Epithelial cell of prostate (primary cell): ENCODE measurements at places on chromosomes 2 and 18.

GRCh38 chr2:189587780-189588179 is 7.2 kb upstream of the SLC40A1 start:
- DNase-seq, result no peak

DNA sequence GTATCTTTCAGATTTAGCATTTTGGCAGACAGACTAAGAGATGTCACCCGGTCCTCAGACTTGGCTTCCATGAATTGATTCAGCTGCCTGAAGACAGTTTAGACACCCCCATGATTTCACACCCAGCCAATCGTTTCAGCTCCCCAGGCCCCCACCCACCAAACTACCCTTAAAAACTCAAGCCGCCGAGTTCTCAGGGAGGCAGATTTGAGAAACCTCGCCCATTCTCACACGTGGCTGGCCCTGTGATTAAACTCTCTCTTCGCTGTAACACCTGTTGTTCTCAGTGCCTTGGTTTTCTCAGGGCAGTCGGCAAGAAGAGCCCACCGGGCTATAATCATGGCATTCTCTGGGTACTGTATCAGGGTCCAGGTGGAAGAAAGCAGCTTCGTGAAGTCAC is 35.2 kb downstream of the UXS1 start:
- DNase-seq, result no peak

DNA sequence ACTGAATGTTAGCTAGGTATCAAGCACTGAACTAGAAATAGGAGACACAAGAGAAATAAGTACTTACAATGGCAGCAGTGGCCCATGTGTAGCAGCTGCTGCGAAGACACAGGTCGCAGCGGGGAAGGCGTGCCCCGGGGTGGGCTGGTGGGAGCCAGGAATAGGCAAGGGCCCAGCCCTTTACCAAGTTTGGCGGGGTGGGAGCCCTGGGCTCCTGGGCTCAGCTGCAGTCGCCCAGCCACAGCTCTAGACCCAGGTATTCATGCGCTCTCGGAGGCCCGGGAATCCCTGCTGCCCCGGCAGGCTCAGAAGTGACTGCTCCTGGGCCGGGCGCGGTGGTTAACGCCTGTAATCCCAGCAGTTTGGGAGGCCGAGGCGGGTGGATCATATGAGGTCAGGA is 1287.3 kb downstream of the CNTNAP5 start:
- DNase-seq, result no peak

DNA sequence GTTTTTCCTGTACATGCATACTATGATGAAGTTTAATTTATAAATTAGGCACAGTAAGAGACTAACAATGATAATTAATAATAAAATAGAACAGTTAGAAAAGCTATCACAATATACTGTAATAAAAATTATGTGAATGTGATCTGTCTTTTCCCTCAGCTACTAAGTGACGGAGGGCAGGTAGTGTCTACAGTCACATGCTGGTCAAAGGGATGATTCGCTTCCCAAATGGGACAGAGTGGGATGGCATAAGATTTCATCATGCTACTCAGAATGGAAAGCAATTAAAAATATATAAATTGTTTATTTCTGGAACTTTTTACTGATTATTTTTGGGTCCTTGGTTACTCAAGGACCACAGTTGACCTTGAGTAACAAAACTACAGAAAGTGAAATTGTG is 71.5 kb downstream of the DAW1 start:
- no peak for DNase-seq

DNA sequence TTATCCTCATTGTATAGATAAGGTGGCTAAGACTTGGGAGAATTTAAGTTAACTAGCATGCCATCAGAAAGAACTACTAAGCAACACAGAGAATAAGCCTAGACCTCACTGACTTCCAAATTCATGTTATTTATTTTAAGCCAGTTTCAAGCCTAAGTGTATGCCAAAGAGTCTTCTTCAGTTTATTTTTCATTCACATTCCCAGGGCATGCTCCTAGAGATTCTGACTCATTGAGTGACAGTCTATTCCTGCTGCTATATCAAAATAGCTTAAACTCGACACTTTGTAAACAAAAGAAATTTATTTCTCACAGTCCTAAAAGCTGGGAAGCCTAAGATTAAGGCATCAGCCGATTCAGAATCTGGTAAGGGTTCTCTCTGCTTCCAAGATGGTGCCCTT is 467.1 kb downstream of the MBD2 start:
- no peak for DNase-seq

GRCh38 chr2:37711831-37712230 is 40.4 kb upstream of the CDC42EP3 start:
- DNase-seq, result no peak

DNA sequence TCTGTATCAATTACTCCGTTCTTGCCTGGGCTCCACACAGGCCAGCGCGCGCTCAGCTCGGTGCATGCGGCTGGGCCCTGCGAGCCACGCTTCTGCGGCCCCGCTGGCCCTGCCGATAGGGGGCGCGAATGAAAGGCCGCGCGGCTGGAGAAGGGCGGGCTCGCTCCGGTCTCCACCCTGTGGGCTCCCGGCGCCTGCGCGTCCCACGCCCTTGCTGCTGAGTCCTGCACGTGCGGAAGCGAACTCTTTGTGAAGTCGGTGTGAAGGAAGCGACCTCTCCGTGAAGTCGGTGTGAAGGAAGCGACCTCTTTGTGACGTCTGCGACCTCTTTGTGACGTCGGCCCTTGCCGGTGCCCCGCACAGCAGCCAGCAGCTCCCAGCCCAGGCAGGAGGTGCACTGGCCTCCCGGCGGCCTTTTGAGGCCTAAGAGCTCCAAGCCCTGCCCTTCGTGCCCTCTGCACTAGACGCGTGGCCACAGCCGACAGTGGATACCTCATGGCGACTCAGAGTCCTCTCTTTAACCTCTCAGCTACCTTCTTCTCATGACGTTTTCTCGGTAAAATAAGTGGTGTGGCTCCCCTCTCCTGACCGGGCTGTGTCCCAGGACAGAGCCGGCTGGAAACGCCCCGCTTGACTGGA is 391.9 kb upstream of the RAB6C start:
- no peak for DNase-seq

DNA sequence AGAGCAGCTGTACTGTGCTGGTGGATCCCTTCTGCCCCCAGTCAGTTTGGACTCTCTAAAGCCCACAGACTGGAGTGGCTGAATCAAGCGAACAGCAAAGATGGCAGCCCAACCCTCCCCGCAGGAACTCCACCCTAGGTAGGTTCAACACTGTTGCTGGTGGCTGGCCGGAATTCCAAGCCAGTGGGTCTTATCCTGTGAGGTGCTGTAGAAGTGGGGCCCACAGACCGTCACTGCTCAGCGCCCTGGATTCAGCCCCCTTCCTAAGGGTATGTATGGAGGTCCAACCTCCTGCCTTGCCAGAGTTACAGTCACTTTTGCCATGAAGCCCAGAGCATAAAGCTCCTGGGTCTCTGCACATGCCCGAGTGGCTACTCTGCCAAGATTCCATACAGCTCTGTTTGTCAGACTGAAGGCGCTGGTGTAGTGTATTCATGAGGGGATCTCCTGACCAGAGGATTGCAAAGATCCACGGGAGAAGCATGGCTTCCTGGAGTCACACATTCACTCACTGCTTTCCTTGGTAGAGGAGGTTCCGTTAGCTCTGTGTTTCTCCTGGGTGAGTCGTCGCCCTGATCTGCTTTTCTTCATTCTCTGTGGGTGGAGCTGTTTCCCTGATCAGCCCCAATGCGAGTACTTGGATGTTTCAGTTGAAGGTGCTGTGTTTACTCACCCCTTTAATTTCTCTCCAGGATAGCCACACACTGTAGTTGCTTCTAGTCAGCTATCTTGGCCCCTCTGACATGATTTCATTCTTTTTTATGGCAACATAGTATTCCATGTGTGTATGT is 293.6 kb upstream of the THUMPD2 start:
- DNase-seq, result no peak

- DNase-seq, result peak; percentile 73
These were observed 1044.1 kb upstream of the ZEB2 start for GRCh38 chr2:145563741-145564615.

GRCh38 chr18:70280007-70280925 is 8.6 kb upstream of the SOCS6 start:
- peak; percentile 46 for DNase-seq

DNA sequence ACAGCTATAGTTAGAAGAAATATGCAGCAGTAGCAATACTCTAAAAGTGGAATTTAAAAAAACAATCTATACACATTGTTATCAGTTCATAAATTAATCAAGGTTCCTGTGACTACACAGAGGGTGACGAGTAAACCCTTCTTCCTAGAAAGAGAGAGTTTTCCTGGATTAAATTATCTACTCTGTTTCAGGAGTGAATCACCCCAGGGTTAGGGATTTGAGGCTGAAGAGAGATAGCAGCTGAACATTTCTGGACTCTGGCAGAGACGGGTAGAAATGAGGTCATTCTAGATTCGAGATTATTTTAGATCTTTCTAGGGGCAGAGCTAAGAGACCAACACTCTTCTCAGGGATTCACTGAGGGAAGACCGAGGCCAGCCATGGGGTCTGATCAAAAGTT is 38.8 kb upstream of the PMAIP1 start:
- no peak for DNase-seq

GRCh38 chr2:200695601-200696000 is 109.8 kb downstream of the AOX1 start:
- DNase-seq, result no peak

- DNase-seq, result no peak
These were observed 120.0 kb downstream of the EPHA4 start for GRCh38 chr2:221451862-221452788.

DNA sequence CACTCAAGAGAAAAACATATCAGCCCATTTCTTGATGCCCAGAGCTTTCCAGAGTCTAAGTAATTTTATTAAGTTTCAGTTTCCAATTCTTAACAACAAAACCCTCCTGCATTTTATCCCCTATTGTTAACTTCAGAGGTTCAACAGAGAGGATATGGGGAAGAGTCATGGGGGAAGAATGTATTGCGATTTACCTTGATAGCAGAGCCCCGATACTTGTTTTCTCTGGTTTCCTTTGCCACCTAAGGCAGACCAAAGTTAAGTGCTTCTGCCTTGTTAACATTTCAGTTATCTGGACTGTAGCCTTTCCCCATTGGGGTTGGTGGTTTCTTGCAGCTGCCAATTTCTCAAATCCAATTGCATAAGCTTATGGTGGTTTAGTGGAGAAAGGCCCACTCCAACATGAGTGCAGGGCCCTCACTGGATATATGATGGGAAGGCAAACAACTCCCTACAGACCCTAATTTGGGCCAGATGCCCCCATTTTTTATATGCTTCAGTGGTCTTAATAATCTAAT is 82.0 kb upstream of the ITGB6 start:
- DNase-seq, result no peak

GRCh38 chr2:198287706-198288105 is 483.3 kb downstream of the PLCL1 start:
- DNase-seq, result no peak

DNA sequence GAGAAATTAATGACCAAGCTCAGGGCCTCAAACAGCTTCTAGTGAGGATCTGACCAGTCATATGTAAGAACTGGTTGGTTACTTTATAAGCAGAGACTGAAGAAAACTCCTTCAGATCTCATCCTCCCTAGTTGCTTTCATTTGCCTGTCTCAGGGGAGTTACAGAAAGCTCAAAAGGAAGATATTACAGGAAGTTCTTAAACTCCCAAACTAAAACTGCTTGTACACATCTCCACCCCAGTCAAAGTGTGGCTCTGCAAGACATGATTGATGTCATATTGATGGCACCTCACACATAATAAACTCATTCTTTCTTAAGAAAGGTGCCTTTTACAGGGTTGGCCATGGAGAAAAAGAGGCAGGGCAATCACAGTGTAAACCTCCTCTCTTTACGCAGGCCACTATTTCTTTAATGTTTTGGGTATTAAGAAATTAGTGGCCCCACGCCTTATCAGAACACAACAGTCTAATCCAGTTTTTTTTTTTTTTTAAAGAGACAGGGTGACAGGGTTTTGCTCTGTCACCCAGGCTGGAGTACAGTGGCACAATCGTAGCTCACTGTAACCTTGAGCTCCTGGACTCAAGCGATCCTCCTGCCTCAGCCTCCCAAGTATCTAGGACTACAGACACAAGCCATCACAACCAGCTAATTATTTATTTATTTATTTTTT is 62.6 kb upstream of the STK17B start:
- DNase-seq, result no peak

- DNase-seq, result no peak
These were observed 948.3 kb downstream of the CNTNAP5 start for GRCh38 chr2:124973396-124973795.

DNA sequence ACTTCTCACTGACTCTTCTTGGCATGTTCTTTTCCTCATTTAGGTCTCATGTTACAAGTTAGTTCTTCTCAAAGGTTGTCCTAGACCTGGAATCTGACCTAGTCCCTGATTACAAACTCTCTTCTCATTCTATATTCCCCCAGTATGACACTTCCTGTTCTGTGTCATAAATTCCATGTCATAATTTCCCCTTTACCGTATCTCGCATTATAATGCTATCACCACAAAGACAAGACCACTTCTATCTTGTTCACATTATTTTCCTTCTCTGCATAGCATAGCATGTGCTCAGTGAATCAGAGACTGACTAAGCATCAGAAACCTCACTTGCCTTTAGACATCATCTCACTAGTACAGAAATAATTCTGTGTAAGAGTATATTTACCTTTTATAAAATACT is 63.6 kb upstream of the CAVIN2 start:
- peak; percentile 14 for DNase-seq

DNA sequence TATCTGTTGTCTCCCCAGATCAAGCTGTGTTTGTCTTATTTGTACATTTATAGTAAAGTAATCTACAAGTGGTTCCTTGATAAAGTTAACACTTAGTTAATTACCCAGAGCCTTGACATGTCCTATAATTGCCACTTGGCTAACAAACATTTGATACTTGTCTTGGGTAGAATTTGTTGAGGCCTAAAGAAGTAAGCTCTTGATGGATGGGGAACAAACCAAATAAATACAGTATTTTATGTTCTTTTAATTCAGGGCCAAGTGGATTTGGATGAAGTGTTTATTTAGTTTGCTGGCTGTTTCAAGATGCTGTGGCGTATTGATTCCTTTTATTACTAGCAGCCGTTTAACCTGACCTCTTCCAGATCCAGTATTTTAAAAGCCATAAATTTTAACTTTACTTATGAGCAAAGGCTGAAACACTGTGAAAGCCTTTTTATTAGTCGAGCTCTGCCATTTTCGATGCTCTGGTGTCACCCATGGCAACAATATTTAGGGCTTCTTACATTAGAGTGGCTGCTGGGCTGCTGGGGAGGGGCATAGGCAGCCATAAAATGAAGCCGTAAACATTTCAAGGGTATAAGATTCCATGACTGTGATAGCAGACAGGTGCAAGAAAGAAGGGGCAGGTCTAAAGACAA is 401.6 kb upstream of the NRP2 start:
- DNase-seq, result no peak
